ENCODE measurements at places on chromosomes 1 and 21.

GRCh38 chr1:199855580-199855979, 171.9 kb upstream of the NR5A2 start:
- no peak for DNase-seq

DNA sequence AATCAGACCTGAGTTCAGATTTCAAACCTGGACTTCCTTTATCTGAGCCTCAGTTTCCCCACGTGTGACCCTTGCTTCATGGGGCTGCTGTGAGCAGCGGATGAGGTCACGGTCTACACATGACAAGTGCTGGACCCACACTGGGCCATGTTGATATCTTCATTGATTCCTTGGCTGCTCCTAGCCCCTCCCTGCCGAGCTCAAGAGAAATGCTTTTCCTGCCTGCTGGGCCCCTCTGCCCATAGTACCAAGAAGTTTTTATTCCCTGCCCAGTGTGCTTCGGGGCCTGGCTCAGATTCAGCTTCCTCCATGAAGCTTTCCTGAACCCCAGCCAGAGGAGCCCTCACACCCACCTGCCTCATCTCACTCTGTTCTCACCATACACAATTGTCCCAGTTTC, 181.6 kb downstream of the PTPRU start:
- no peak for DNase-seq

DNA sequence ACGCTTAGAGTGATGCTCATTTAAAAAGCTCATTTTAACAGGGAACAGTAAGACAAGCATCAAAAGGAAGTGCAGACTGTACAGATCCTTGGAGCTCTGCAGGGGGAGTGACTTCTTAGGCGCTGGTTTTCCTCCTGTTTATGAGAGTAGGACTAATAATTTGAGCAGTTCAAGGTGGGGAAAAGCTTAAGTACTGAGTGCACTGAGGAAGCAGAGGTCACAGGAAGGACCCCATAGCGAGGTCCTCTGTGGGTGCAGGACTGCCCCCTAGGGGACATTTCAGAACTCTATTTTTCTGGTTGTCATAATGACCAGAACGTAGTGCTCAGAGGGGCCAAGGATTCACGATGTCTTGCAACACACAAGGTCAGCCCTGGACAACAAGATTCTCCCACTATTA, 112.1 kb downstream of the HLCS start:
- DNase-seq = peak; percentile 51

- peak; percentile 70 for DNase-seq
Observed at GRCh38 chr1:160205242-160206035, at the start of gene PEA15. Gene PEA15 (plus strand): TSS chr1:160205384. CDS start chr1:160211545, 6,161 bp downstream.

DNA sequence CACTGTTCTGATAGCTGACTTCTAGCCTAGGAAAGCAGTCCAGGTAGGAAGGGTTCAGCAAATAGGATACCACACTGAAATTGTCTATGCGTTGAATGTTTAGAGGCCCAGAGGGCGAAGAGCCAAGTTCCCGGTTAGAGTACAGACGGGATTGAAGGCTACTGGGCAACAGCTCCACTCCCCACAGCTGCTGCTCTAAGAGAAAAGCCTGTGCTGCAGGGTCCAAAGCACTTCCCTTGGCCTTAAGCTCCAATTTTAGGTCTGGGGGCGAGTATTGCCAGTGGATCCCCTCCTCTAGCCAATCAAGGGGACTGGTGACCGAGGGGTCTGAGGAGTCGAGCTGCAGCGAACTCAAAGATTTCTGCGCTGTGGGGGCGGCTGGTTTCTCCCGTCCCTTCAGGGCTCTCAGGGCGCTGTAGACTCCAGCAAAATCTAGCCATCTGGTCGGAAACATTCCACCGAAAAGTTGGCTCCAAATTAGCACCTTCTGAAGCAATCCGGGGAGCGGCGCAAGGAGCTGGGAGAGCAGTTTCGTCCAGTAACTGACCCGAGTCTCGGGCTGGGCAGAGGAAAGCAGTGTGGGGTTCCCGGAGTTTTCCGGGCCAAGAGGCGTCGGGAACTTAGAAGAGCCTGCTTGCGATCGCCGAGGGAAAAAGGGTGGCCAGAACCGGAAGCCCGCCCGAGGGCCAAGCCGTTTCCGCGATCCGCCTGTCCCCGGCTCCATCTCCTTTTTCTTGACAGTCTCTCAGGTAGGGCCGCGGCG, 748 bp downstream of the PPP1R15B start:
- DNase-seq = peak; percentile 41

GRCh38 chr1:151311589-151312331, 15.5 kb downstream of the PI4KB start:
- peak; percentile 93 for DNase-seq

DNA sequence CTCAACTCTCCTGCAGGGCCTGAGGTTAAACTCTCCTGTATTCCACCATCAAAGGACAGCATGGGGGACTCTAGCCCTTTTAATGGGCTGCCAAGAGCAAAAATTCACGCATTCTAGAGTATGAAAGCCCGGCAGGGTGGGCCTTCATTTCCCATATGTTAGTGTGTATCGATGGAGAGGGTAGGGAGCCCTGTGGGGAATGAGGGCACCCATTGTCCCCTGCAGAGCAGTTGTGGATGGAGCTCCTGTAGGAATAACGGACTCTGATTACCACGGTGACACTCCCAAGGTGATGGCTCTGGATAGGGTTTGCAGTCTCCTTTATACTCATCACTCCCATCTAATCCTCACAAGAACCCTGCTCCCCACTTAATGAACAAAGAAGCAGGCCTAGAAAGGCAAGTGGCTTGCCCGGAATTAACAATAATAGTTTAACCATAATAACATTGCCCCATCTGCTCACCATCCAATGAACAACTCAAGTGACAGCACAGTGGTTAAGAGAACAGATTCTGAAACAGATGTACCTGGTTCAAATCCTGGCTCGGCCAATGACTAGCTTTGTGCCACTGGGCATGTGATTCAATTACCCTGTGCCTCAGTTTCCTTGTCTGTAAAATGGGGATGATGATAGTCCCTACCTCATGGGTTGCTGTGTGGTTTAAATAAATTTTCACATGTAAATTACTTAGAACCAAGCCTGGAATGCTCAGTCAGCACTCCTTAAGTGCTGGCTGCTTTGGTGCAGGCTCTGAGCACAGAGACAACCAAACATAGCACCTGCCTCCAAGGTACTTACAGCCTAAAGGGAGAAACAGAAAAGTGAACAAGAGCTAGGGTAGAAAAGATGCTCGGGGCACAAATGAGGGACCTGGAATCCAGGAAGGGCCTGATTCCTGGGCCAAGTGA, 29.0 kb downstream of the HIVEP3 start:
- DNase-seq = no peak

- DNase-seq = no peak
Observed at GRCh38 chr1:185208626-185209180, 51.7 kb downstream of the SWT1 start.

GRCh38 chr21:44637018-44637850, at the start of gene KRTAP10-10:
Gene KRTAP10-10 (plus strand): TSS chr21:44637356. CDS start chr21:44637418, 62 bp downstream.
- DNase-seq = no peak

DNA sequence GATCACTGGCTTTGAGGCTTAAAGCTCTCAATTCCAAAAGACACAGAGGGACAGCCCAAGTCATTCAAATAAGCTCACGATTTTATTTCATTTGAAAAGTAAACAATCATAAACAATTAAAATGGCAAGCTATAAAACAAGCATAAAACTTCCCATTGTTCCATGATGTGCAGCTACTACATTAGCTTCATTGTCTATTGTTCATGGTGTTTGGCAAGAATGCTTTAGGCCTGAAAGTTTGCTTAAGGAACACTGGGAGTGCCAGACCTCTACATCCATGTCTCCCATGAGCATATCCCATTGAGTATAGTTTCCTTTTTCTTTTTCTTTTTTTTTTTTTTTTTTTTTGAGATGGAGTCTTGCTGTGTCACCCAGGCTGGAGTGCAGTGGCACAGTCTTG, 286.1 kb upstream of the ESRRG start:
- DNase-seq = no peak

DNA sequence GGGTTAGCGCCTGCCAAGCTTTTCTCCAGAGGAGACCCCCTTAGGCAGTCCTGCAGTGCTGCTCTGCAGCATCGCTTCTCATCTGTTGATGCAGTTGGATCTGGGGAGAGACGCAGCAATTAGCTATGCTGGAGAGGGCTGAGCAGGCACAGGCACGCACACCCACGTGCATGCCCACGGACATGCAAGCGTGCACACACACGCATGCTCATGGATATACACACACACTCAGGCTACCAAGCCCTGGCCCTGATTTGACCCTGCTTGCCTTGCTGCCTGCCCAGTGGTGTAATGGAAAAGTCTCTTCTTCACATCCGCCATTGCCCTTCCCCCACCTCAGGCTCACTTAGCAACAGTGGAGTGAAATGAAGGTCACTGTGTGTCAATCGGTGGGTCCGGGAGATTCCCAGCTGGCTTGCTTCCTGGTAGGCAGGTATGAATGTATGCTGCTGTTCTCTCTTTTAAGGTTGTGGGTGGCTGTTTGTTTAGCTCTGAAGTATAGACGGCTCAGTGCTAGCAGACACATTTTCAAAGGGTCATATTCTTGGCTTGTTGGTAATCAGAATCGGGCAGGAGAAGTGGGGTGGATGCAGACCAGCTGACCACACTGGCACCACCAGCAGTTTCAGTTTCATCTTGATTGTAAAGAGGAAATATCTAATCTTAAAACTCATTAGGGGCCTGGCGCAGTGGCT, 9.5 kb downstream of the ATP1B1 start:
- DNase-seq = no peak

GRCh38 chr21:42209801-42210479, 9.0 kb upstream of the ABCG1 start:
- DNase-seq = no peak

- no peak for DNase-seq
Observed at GRCh38 chr1:119293797-119294196, 74.8 kb upstream of the HAO2 start.

- DNase-seq = no peak
Observed at GRCh38 chr1:114660238-114660637, 9.6 kb downstream of the DENND2C start.

- no peak for DNase-seq
Observed at GRCh38 chr1:167136191-167136614, 42.3 kb downstream of the STYXL2 start.

GRCh38 chr21:35414507-35415139, 365.5 kb upstream of the RUNX1 start:
- DNase-seq = no peak

- DNase-seq = peak; percentile 41
Observed at GRCh38 chr1:201191653-201192260, 1.1 kb downstream of the IGFN1 start.

DNA sequence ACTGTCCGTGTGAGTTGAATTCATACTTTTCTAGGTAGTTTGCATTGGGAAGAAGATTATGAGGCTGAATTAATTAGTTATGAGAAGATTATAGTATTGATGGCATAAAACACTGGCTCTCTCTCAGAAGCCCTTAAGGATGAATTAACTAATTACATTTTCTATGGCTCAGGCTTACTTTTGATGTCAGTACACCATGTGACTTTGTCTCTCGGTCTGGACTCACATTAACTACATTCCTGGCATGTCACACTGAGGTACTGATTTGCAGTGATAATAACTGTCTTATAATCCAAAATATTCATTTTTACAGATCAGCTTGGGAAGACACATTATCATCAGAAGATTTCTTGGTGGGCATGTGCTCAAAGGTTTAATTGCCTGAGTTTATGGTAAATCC, 362.2 kb downstream of the ZP4 start:
- DNase-seq = no peak

Data from activated CD4-positive, alpha-beta T cell treated with anti-CD3 and anti-CD28 coated beads, Interleukin-2, Interleukin-4, amounts not matched to agents 100 ng/mL and 50 ng/mL, durations not matched to agents 16 hours and 8 hours (primary cell).